ENCODE measurements at places on chromosomes 2 and 18.

DNA sequence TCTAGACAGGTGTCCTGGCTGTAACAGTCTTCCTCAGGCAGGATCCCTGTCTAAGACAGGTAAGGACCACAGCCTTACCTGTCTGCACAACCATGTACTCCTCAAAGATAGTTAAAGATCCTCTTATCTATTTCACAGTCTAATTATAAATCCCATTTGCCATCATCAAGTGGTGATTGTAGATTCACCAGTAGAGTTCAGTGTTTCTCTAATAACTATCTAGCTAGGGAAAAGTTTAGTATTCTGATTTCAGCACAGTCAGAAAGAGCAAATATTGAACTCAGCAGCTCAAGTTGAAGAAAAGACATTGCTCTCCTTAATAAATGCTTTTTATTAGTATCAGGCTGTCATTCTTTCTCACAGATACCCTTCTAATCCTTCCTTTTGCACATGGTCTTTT, 1305.5 kb upstream of the NXPH2 start:
- no peak for DNase-seq

GRCh38 chr2:18536100-18536499, 24.4 kb downstream of the RDH14 start:
- DNase-seq, result no peak

GRCh38 chr2:29706171-29706720, 215.1 kb downstream of the ALK start:
- no peak for DNase-seq

DNA sequence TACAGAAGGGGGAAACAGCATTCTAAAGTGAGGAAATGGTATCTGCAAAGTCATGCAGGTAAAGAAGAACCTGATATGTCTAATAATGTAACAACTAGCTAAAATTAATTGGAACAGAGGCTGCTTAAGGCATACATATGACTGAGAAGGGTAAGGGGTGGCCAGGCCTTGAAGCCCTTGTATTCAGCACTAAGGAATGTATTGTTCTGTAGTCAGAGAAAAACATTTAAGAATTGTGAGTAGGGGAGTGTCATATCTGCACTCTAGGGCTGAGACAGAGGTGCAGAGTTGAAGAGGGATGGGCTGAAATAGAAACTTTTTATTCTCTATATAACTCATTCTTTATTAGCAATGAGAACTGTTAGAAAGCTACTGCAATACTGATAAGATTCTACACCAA, 145.5 kb upstream of the CHAC2 start:
- DNase-seq, result no peak

DNA sequence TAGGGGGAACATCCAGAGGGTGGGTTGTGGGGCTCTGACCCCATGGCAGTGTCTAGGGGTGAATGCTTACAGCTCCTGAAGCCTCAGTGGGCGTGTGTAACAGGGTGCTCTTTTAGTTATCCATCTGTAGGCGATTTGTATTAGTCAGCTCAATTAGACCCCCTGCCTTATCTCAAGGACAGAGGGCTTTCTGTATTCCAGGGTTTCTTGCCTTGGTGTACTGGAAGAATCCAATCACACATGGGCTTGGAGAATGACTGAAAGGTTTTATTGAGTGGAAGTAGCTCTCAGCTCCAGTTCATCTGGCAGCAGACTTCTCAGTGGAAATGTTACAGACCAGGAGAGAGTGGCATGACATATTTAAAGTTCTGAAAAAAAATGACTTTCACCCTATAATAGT, 334.0 kb upstream of the GCFC2 start:
- DNase-seq, result no peak

GRCh38 chr18:71027531-71027930, 738.7 kb downstream of the SOCS6 start:
- DNase-seq, result no peak

DNA sequence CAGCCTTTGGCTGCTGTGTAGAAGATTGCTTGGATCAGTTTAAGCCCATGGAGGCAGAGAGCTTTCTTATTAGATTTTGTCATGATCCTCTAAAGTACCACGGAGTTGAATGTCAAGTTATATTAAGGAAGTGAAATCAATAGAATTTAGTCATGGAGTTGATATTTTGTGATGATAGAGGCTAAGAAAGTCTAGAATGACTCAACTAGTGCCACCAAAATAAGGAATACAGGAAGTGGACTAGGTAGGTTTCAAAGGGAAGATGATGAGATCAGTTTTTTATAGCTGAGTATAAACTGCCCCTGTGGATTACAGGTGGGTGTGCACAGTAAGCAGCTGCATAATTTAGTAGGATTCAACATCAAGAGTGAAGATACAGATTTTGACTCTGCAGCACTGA, 25.2 kb downstream of the FBXO36 start:
- DNase-seq, result no peak

GRCh38 chr2:51490576-51491234, 458.8 kb upstream of the NRXN1 start:
- DNase-seq, result no peak

GRCh38 chr2:183232161-183232865, 108.1 kb downstream of the NUP35 start:
- DNase-seq, result no peak

DNA sequence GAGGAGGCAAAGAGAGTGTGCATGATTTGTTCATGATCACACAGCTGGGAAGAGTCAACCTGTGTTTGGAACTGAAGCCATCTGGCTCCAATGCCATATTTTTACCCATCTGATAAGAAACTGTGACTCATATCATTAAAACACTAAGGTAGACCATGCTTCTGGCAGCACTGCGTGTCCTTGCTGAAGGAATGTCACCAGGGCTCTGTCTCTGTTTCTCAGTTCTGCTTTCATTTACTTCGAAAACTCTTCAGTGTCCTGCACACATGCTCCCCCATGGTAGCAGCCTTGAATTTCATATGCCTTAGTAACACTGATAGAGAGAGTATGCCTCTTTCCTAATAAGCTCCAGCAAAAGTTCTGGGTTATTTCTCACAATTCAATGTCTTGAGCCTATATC, 830.4 kb downstream of the DCDC2C start:
- no peak for DNase-seq

DNA sequence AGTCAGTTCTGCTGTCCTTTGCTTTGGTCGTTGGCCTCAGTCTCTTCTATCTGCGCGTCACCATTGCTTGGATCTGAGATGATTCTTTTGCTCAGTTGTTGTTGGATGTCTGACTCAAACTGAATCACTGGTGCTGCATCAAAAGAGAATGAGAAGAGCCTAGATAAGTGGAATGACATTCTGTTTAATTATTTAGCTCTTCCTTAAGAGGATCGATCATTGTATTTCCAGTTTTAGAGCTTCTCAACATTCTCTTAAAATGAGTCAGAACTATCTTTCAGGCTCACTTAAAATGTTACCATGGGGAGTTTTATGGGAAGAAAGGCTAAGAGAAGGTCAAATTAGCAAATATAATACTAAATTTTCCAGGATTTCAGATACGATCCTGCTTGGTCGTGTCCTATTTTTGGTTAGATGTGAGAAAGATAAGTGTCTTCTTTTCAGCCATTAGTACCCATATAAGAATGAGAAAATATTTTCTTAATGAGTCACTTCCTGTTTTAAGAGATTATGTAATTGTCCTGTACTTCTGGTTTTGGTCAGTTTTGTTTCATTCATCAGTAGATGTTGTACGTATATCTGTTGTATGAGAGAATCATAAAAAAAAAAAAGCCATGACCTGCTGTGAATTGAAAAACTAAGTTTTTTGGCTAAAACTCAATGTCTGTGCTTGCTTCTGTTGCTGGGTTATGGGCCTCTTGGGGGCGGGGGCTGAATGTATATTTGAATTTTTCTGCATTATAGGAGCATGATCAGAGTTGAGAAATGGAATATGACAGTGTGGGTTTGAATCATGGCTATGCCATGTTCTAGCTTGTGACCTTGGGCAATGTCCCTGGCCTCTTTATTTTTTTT, 31.6 kb upstream of the CASP10 start:
- no peak for DNase-seq

GRCh38 chr2:46574457-46575355, 95.3 kb downstream of the TMEM247 start:
- no peak for DNase-seq

GRCh38 chr2:174486563-174487107, at the start of gene GPR155:
Gene GPR155 (minus strand): TSS chr2:174487029. CDS start chr2:174481956, 5,073 bp downstream.
- peak; percentile 87 for DNase-seq

DNA sequence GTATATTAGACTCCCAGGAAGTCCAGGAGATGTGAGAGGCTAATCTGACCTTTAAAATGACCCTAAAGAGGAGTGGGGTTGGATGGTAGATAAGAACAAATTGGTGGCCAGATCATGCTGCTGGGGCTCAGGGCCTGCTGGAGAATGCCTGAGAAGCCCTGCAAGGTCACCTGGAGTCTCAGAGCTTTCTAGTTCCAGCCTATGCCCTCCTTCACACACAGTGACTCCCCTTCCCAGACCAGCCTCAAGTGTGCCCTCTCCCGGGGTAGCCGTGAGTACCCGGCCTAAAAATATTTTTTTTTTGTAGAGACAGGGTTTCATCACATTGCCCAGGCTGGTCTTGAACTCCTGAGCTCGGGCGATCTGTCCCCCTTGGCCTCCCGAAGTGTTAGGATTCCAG, 44.2 kb upstream of the FZD5 start:
- DNase-seq, result no peak

- DNase-seq, result no peak
Observed at GRCh38 chr2:214519258-214519818, 108.5 kb downstream of the VWC2L start.
